Substantia nigra (tissue), 51 donors: ENCODE measurements at places on chromosomes 2 and 18.

- DNase-seq: no peak
Measured at GRCh38 chr18:24153397-24153796, 14.5 kb downstream of the CABYR start.

- no peak for DNase-seq
Measured at GRCh38 chr2:150824118-150824517, 336.7 kb upstream of the RND3 start.

DNA sequence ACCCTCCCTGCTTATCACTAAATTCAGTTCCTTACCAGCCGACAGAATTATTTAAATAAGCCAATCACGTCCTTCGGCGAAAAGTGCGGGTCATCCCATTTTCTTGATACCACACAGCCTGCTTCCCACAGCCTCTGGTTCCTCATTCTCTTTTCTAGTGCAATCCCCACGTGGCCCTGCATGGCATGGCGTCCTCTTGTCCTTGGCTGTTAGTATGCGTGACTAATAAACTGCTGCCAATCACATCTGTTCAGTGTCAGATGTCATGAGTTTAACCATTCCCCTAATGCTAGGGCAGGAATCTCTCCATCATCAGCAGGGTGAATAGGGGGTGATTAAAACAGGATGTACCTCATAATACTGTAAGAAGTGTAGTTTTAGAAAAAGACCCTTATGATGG, 62.8 kb upstream of the TSPYL6 start:
- DNase-seq: no peak

DNA sequence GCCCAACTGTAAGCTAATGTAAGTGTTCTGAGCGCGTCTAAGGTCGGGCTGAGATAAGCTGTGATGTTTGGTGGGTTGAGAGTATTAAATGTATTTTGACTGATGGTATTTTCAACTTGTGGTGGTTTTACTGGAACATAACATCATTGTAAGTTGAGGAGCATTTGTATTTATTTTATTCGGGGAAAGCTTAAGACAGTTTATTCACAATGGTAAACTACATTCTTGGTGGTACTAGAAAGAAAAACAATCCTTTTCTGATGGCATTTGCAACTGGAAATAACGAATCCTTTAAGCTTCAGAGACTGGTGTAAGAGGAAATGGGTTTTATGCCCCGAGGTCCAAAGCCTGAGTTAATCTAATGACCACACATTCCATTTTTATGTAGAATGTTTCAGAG, 283.3 kb upstream of the NETO1 start:
- DNase-seq: no peak

DNA sequence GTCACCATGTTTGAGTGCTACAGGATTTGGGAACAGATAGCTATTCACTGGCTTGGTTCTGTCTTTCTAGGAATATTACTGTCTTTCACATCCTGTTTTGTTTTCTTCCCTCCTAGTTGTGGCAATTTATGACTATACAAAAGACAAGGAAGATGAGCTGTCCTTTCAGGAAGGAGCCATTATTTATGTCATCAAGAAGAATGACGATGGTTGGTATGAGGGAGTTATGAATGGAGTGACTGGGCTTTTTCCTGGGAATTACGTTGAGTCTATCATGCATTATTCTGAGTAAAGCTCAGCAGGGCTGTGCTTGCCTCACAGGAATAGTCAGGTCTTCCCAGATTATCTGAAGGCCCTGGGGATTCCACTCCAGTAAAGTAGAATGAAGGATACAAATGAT, 98.9 kb downstream of the ABI2 start:
- no peak for DNase-seq

DNA sequence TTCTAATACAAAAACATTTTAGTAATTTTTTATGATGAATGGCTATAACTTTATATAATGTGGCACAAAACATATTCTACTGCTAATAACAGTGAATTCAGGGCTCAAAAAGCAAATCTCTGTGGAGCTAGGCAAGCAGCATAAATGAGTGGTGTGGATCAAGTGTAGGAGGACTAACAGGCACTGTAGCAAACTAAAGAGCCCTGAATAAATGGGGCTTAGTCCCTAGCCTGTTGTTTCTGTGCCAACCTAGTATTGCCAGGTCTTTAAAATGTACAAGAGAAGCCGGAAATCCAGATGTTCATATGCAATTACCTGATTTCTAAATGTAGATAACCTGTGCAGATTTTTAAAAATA, 18.5 kb downstream of the REL start:
- DNase-seq: no peak

DNA sequence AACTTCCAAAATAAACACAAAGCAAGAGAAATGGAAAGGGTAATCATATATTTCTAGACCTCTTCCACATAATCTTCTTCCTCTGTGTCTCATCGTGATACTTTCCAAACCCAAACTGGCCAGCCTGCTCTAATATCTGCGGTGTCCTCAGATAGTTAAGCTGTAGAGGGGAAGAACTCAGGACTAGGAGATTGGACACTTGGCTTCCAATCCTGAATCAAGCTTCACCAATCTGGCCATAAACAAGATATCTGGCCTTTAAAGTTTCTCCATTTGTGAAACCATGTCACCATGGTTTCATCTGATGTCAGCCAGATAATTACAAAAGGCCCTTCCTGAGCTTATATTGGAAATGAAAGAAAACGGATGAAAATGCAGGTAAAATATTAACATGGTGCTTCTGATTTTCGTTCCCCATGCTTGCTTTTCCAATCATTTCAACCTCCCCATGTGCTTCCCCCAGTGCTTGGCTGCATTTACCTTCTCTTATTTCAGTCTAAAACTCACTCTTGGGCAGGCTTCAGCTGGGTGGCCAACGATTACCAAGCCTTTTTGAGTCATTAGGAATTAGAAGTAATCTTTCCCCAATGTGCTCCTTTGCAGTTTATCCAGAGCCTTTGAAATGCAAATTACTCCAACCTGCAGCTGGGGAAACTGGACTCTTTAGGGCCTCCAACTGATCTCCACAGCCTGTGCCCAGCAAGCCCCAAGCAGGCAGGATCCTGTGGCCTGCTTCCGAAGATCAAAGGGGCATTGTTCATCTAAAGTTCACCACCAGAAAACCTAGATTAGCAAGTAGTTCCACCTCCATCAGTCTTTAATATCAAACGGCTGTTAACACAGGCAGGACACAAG, 44.5 kb upstream of the MYCN start:
- no peak for DNase-seq

DNA sequence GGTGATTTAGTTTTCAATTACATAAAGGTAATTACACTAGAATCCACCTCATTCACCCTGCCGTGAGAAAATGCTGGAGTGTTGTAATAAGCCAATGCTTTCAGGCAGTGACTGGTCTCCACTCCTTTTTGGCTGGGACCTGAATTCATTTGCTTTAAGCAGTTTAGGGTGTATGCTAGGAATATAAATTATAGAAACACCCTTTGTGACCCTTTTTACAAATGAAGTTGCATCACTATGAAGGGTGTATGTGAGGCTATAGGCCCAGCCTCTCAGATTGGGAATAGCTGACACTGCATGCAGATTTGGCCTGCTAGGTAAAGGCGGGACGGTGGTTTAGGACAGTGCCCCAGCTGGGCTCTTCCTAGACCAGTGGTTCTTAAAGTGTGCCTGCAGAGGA, 50.8 kb upstream of the NFE2L2 start:
- DNase-seq: no peak

DNA sequence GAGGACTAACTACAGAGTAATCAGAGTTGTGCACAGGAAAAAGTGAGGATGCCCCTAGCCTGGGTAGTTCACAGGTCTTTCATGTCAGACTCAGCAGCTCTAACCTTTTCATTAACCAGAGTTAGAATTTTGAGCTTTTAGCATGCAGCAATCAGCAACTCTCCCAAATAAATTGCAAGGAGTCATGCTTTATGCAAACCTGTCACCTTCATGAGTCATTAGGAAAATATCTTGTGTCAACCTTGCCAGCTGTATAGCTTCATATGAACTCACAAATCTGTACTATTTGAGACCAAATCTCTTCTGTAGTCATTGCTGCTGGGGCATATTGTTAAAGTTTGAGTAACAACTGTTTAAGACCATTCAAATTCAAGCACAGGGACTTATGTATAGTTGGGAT, 382.3 kb upstream of the NT5C1B start:
- DNase-seq: no peak

GRCh38 chr2:240469239-240469636, 33.8 kb downstream of the GPC1 start:
- DNase-seq: no peak

DNA sequence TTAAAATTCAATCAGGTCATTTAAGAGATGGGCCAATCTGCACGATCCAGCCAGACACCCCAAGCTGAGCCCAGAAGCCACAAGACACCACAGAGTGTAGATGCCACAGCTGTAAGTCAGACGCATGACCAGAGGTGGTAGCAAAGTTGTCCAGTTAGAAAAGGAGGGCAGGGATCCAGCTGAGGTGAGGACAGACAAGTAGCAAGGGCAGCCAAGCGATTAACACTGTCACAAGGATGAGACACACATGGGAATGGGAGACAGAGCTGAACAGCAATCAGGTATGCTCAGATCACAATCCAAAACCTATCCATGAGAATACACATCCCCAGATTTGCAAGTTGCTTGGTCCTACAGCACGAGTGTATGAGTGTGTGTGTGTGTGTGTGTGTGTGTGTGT, 143.4 kb upstream of the STK17B start:
- no peak for DNase-seq

DNA sequence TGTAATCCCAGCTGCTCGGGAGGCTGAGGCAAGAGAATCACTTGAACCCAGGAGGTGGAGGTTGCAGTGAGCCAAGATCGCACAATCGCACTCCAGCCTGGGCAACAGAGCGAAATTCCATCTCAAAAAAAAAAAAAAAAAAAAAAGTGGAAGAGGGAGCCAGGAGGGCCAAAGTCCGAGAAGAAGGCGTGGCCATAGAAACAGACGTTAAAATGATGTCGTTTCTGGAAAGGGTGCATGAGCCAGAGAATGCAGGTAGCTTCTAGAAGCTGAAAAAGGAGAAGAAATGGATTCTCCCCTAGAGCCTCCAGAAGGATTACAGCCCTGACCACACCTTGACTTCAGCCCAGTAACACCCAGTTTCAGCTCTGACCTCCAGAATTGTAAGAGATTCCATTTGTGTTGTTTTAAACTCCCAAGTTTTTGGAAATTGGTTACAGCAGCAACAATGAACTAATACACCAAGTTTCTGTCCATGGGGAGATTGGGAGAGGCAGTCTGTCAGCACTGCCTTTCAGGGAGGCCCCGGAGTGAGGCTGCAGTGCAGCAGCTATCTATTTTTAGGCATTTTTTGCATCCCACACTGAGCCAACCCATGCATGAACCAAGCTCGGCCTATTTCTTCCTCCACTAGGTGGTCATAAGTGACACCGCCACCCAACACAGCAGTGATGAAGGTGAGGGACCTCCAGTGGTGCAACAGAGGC, 14.2 kb upstream of the TRAF3IP1 start:
- DNase-seq: no peak
